ENCODE measurements at places on chromosomes 3 and 15.

GRCh38 chr15:26877831-26878230 is 11.0 kb downstream of the GABRA5 start:
- DNase-seq = no peak

GRCh38 chr15:57215881-57216280 is 160.4 kb upstream of the CGNL1 start:
- DNase-seq = no peak

DNA sequence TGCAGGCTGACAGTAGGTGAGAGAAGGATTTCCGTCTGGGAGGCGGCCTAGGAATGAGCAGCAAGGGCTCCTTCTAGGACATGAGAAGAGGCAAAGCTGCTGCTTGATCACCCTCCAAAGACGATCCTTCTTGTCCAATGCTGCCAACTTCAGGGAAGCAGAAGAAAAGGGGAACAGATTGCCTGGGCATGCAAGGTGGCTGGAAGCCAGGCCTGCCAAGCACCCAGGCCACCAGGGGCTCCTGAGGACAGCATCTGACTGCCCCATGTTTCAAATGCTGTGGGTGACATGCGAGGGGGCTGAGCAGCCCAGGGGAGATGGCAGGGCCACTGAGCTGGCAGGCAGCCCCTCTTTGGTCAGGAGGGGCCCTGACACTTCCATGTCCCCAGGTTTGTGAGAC is 3.3 kb upstream of the GRIP2 start:
- DNase-seq = no peak

- no peak for DNase-seq
Measured at GRCh38 chr15:65411465-65412071, 11.2 kb downstream of the IGDCC4 start.

DNA sequence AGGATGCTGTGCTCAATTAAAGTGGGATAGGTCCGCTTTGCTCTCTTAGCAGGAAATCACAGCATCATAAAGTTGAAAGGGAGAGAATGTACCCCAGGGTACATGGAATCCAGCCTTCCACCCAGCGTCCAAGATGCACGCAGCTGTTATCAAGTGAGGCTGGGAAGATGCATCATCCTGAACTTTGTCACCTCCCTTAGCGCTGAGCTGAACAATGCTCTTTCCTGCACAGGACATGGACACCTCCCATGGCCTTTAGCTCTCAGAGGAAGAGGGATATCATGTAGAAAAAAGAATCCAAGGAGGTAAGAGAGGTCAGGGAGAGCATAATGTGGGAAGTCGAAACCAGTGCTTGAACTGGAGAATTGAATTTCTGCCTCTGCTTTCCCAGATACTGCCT is 192.8 kb downstream of the FEZF2 start:
- DNase-seq = no peak

DNA sequence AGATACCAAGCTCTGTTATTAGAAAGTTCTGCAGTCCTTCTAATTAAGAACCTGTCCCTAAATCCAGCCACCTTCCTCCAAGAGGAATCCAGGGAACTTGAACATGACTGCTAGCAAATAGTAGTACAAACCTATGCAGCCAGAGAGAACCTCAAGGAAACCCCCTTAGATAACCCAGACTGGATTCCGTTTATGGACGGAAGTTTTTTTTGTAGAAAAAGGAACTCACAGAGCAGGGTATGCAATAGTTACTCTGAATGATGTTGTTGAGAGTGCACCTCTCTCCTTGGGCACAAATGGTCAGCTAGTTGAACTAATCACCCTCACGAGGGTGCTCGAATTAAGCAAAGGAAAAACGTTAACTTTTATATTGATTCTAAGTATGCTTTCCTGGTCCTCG is 40.8 kb downstream of the TM4SF18 start:
- DNase-seq = no peak

GRCh38 chr3:126180477-126181397 is at the start of gene ALDH1L1:
TSS of gene ALDH1L1 (minus strand) at chr3:126180586. CDS start at chr3:126160979, 19,607 bp downstream.
- no peak for DNase-seq

- DNase-seq = no peak
Measured at GRCh38 chr3:83953417-83954089, 1005.2 kb upstream of the CADM2 start.

- no peak for DNase-seq
Measured at GRCh38 chr3:108221393-108221792, 831 bp downstream of the IFT57 start.

DNA sequence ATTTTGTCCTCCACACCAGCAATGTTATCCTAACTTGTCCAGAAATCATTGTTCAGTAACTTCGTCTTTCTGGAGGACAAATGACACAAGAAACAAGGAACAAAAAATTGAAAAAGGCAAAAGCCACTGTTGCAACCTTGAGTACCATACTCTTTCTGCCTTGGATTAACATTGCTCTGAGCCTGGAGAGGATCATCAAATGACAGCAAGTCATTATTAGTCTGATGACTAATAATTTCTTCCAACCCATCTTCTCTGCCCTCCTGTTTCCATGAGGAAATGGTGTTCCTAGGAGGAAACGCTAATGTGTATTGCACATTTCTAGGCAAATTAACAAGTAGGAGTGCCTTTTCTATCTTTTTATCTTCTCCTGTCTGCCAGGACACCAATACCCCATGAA is 153.9 kb downstream of the PCCB start:
- DNase-seq = no peak

DNA sequence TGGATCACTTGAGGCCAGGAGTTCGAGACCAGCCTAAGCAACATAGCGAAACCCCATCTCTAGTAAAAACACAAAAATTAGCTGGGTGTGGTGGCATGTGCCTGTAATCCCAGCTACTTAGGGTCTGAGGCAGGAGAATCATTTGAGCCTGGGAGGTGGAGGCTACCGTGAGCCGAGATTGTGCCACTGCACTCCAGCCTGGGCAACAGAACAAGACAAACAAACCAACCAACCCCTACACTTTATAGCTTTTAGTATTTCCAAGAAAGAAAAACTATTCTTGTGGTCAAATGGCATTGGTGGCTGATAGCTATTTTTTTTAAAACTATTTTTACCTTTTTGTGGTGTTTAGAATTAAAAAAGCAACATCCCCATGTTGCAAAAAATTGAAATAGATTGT is 7.2 kb downstream of the TMEM45A start:
- no peak for DNase-seq

DNA sequence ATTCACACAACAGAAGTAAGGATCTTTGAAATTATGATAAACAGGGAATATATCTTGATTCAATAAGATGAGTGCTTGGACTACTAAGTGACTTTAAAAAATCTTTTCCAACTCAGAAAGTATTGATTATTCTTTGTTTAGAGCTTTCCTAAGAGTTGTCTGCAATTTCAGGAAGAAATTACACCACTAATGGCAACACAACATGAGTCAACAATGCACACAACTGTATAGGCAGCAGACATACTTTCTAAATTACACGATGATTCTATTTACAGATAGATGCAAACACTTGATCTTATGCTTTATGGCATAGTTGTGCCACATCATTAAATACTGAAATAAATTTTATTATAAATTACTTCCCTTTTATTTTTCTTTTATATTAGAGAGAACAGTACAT is 4.4 kb downstream of the NAA50 start:
- no peak for DNase-seq

DNA sequence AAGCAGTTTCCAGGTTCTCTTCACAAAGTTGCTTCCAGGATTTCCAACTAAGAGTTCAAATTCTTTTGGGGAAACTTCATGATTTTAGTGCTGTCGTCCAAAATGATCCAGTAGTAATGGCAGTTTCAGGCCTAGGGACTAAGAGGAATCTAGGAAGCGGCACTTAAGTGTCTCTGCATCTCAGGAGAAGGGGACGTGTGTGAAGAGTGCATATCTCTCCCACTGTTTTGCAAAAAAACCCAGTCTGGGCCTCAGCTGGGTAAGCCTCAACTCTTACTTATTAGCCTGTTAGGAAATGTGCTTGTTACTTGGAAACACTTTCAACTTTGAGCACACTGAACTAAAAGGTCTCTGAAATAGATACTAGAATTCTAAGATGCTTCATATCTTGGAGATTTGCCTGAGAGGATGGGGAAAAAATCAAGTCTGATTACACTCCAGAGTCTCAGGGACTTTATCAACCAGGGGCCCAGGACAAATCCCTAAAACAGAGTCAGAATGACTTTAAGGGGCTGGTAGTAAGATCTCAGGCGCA is 81.8 kb downstream of the WDR76 start:
- no peak for DNase-seq

DNA sequence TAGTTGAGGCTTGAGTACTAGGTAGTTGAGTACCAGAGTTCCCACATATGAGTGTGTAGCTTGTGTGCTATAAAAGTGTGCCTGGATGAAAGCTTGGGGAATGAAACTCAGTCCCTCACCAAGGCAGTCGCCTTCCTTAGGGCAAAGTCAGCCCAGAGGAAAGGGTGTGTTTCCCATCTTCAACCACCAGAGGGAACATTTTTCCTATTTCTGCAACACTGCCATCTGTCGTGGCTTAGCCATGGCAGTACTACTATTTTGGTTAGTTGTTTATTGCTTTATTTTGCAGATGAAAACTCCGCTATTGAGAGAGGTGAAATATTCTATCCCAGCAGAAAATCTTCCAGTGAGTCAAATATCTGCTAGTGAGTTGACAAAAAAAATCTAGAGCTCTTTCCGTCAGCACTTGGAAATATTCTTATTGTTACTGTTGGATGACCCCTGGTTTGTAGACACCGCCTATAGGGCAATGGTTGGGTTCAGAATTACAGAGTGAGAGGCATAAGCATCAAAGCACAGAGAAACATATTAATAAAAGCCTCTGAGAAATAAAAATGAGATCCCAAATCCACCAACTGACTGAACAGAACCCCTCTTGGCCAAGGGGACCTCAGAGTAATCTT is 239.9 kb downstream of the CPNE4 start:
- DNase-seq = no peak

- DNase-seq = no peak
Measured at GRCh38 chr15:60255390-60255789, 142.4 kb downstream of the ANXA2 start.

DNA sequence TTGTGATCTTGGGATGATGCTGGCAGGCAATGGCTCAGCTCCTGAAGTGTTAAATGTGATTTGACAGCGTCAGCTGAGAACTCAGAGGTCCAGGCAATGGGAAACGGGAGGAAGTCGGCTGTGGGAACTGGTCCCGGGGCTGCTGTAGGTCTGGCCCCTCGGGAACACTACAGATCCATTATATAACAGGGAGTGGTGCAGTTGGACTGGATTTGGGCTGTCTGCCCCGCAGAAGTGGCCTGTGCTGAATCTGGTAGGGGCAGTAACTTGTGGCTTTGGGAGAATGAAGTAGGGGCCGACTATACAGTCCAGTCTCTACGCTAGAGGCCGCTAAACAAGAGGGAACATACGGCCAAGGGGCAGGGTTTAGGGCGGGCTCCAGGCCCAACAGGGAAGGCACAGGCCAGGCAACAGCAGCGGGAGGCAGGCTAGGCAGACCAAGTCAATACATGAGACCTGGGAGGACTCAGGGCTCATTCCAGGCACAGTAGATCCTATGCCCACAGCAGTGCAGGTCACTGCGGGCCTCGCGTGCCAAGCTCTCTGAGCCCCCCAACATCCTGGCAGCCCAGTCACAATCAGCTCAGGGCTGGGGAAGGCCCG is 20.3 kb upstream of the IL16 start:
- DNase-seq = no peak

GRCh38 chr15:69311319-69311721 is 12.6 kb downstream of the PAQR5 start:
- DNase-seq = no peak

- no peak for DNase-seq
Measured at GRCh38 chr3:197599089-197599765, 43.5 kb upstream of the BDH1 start.

- DNase-seq = no peak
Measured at GRCh38 chr3:9201955-9202354, 47.5 kb downstream of the SRGAP3 start.

DNA sequence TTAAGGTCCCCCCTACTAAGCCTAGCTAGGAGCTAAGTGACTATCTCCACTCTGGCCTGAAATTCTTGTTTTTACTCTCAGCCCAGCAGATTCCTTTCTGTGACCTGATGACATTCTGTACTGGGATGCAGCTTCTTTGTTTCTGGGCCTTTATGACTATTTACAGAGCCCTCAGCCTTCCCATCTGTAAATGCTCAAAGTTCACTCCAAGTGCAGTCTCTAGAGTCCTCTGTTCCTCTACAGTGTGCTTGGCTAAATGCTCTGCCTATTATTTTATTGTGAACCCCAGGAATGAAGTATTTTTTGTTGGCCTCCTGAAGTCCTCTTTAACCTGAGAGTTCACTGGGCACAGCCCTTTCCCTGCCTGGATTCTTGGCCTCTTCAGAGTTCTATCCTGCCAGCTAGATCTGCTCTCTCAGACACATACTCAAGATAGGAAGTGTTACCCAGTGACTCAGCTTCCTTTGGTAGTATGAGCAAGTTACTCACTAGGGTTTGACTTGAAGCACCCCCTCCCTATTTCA is 278.1 kb upstream of the P2RY1 start:
- no peak for DNase-seq

GRCh38 chr15:92205255-92205739 is 188.4 kb upstream of the ST8SIA2 start:
- no peak for DNase-seq

- no peak for DNase-seq
Measured at GRCh38 chr3:4828279-4829030, 150.8 kb upstream of the BHLHE40 start.

- DNase-seq = no peak
Measured at GRCh38 chr3:45844616-45845015, 2.7 kb upstream of the LZTFL1 start.

DNA sequence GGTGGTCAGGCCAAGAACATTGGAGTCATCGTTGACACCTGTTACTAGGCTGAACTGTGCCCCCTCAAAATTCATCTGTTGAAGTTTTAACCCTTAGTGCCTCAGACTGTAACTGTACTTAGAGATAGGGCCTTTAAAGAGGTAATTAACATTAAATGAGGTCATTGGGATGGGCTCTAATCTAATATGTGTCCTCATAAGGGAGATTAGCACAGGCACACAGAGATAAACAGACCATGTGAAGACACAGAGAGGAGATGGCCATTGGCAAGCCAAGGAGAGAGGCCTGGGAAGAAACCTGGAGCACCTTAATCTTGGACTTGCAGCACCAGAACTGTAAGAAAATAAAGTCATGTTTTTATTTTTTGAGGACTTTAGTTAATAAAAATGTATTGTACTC is 59.6 kb downstream of the PLCL2 start:
- DNase-seq = no peak

DNA sequence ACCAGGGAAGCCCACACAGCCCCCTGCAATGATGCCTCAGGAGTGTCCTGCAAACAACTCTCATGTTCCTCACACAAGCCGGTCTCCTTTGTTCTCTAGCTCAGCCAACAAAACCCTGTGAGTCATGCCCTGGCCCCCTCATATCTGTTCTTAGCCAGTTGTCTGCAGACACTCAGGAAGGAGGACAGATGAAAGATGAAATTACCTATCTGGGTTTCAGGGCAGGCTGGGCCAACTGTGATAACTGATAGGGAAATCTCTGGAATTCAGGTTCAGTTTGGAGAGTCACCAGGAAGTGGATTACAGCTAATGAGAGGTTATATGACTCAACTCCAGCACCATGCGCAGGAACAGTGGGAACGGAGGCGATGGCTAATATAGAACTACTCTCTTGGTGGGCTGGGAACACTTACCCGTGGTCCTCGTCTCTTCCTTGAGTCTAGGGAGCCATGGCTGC is 352.0 kb upstream of the ADAMTS9 start:
- DNase-seq = no peak

Measured in activated CD4-positive, CD25-positive, alpha-beta regulatory T cell (primary cell).